ENCODE measurements at places on chromosomes 13 and 19.

- H3K27me3 ChIP-seq, result no peaks in the 10 kb centered on the region
- no peaks in the 10 kb centered on the region for H3K36me3 ChIP-seq
- no peak overlapping the region for H3K27ac ChIP-seq
- H3K4me3 ChIP-seq, result no peak overlapping the region
- no peaks in the 10 kb centered on the region for H3K4me1 ChIP-seq
- peak; percentile 39 for DNase-seq
These were observed 44.1 kb upstream of the RANBP3 start for GRCh38 chr19:6021878-6022569.

GRCh38 chr13:50910485-50910805, 854 bp downstream of the RNASEH2B start:
- H3K27ac ChIP-seq, result peak overlapping the region; percentile 98
- H3K4me3 ChIP-seq, result peak overlapping the region; percentile 97
- H3K36me3 ChIP-seq, result no peaks in the 10 kb centered on the region
- peaks cover 40% of the 10 kb centered on the region for H3K4me1 ChIP-seq
- no peak for DNase-seq
- no peaks in the 10 kb centered on the region for H3K27me3 ChIP-seq

- peaks cover 88% of the 10 kb centered on the region for H3K4me1 ChIP-seq
- H3K27me3 ChIP-seq, result peaks cover under 1% of the 10 kb centered on the region
- no peak overlapping the region for H3K27ac ChIP-seq
- no peak overlapping the region for H3K4me3 ChIP-seq
- H3K36me3 ChIP-seq, result no peaks in the 10 kb centered on the region
- no peak for DNase-seq
These were observed 3.8 kb upstream of the OXGR1 start for GRCh38 chr13:96998051-96998450.

- no peak overlapping the region for H3K27ac ChIP-seq
- no peak overlapping the region for H3K4me3 ChIP-seq
- H3K4me1 ChIP-seq, result no peaks in the 10 kb centered on the region
- H3K27me3 ChIP-seq, result peaks cover 6% of the 10 kb centered on the region
These were observed 185.4 kb downstream of the COL4A1 start for GRCh38 chr13:110121422-110122083.

DNA sequence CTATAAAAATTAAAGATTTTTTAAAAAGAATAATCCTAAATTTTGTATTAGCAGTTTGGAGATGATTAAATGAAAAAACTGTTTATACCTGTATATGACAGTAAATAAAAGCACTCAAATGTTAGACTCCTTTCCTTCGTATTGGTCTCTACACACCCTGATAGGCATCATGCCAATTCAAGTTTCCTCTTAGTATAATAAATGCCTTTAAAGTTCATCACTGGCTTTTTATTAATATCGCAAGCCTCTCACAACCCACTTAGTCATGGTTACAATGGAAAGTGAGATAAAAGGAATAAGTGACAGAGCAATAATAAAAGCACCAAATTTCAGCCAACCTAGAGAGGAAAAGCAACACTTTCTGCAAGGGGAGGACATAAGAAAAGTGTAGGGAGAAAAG, 102.2 kb downstream of the PIBF1 start:
- H3K36me3 ChIP-seq, result no peaks in the 10 kb centered on the region
- H3K4me3 ChIP-seq, result no peak overlapping the region
- H3K27me3 ChIP-seq, result no peaks in the 10 kb centered on the region

- no peak overlapping the region for H3K27ac ChIP-seq
- no peaks in the 10 kb centered on the region for H3K27me3 ChIP-seq
- DNase-seq, result no peak
- no peaks in the 10 kb centered on the region for H3K36me3 ChIP-seq
- peaks cover 6% of the 10 kb centered on the region for H3K4me1 ChIP-seq
These were observed 82.5 kb downstream of the KLF5 start for GRCh38 chr13:73141292-73141771.

- no peak overlapping the region for H3K27ac ChIP-seq
- H3K4me1 ChIP-seq, result peaks cover 20% of the 10 kb centered on the region
- no peak overlapping the region for H3K4me3 ChIP-seq
These were observed 341.9 kb downstream of the KCNRG start for GRCh38 chr13:50357136-50357535.

DNA sequence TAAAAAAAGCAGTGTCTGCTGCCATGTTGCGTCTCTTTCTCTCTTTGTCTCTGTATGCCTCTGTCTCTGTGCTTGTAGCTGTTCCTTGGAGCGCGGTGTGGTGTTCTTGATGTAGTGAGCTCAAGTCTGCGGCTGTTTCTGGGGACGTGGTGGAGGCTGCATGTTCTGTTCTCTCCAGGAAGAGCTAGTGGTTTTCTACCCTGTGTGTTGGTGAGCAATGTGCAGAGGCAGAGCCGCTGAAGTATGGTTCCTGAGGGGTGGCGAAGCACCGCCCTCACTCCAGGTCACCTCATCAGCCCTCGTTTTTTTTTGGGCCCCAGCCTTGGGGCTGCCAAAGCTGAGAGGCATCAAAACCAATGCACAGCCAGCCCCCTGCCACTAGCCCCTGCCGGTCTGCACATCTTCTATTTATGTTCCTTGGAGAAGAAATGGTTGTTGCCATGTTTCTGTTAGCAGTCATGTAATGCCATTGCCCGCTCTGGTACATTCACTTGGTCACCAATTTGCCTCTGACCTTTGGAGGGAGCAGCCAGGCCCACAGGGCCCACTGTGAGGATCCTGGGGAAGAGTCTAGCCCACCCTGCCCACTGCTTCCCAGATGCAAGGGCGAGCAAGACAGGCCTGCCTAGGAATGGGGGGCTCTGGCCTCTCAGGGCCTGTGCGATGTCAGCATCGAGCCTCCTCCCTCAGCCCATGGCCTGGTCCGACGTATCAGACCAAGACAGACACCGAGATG, 7.2 kb downstream of the HNRNPL start:
- no peaks in the 10 kb centered on the region for H3K27me3 ChIP-seq
- H3K4me3 ChIP-seq, result no peak overlapping the region
- H3K4me1 ChIP-seq, result peaks cover 3% of the 10 kb centered on the region

GRCh38 chr13:20778311-20778710, 4.5 kb upstream of the EEF1AKMT1 start:
- no peaks in the 10 kb centered on the region for H3K27me3 ChIP-seq
- H3K36me3 ChIP-seq, result peaks cover 21% of the 10 kb centered on the region

- no peaks in the 10 kb centered on the region for H3K36me3 ChIP-seq
- no peaks in the 10 kb centered on the region for H3K27me3 ChIP-seq
- H3K4me1 ChIP-seq, result peaks cover 75% of the 10 kb centered on the region
These were observed 32.9 kb downstream of the TSHZ3 start for GRCh38 chr19:31316201-31316951.

DNA sequence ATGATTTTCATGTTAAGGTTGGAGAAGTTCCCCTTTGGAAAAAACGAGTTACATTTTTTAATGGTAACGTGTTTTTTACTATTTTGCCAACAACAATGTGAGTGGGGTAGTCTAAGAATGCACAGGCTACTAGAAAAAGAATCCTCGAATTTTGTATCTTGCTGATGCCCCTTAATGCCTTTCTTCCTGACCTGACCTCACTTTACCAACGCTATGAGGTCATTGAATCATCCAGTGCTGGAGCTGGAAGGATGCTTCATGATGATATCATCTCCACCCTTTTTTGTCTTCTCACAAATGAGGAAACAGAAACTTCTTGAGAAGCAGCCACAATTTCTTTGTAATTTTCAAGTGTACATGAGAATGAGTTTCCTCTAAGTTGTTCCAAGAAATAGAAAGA, 8.2 kb upstream of the UBL3 start:
- H3K36me3 ChIP-seq, result no peaks in the 10 kb centered on the region
- H3K4me1 ChIP-seq, result no peaks in the 10 kb centered on the region
- H3K4me3 ChIP-seq, result no peak overlapping the region
- H3K27ac ChIP-seq, result no peak overlapping the region
- H3K27me3 ChIP-seq, result no peaks in the 10 kb centered on the region

- H3K27ac ChIP-seq, result peak overlapping the region; percentile 64
- H3K27me3 ChIP-seq, result no peaks in the 10 kb centered on the region
- peaks cover 35% of the 10 kb centered on the region for H3K4me1 ChIP-seq
- H3K36me3 ChIP-seq, result no peaks in the 10 kb centered on the region
- no peak overlapping the region for H3K4me3 ChIP-seq
These were observed 12.5 kb upstream of the MYCBP2 start for GRCh38 chr13:77339408-77339807.

DNA sequence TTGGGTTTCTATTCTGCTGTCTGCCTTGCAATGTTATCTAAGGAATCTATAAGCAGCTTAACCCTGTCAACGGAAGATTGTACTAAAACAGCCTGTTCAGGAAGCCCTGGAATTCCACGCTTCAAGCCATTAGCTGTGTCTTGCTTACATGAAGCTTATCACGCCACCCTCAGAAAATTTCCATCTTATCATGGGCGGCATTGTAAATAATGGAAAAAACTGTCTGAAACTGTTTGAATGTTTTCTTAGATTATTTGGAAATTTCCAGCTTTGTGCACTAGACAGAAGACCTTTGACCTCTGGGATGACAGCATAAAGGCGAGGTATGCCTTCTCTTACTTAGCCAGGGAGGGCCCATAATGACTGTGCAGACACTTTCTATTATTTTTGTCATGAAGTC, 319.7 kb downstream of the KCNRG start:
- DNase-seq, result no peak
- H3K4me3 ChIP-seq, result no peak overlapping the region
- H3K4me1 ChIP-seq, result peaks cover 46% of the 10 kb centered on the region
- H3K36me3 ChIP-seq, result no peaks in the 10 kb centered on the region
- H3K27ac ChIP-seq, result no peak overlapping the region
- H3K27me3 ChIP-seq, result no peaks in the 10 kb centered on the region

DNA sequence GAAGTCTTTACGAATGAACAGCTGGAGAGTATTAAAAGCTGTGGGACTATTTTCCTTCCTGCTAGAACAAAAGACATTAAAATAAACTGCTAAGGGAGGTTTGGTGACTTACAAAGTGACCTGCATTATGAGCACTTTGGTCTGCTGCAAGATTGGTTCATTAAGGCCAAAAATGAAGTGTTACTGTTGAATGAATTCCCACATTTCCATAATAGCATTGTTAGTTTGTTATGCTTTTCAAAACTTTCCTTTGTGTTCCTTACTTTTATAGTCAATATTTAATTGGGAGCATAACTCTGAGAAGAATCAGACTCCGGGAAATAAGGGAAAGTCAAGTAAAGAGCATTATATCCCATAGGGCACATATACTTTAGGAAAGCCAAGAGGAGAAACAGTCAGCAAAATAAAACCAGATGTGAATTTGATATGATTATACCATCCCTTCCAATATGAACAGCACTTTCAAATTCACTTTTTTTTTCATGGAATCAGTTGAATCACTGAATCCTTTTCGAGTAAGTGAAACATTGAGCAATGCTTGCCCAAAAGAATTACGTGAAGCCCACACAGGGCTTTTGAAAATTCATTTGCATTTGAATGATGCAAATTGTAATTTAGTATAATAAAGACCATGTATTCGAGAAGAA, 112.6 kb downstream of the KCTD12 start:
- H3K36me3 ChIP-seq, result no peaks in the 10 kb centered on the region
- H3K4me3 ChIP-seq, result no peak overlapping the region
- no peak for DNase-seq
- H3K4me1 ChIP-seq, result peaks cover 6% of the 10 kb centered on the region
- H3K27ac ChIP-seq, result no peak overlapping the region

- H3K36me3 ChIP-seq, result no peaks in the 10 kb centered on the region
- H3K4me1 ChIP-seq, result peaks cover 30% of the 10 kb centered on the region
- DNase-seq, result peak; percentile 64
- H3K4me3 ChIP-seq, result peak overlapping the region; percentile 35
- H3K27ac ChIP-seq, result peak overlapping the region; percentile 41
- H3K27me3 ChIP-seq, result no peaks in the 10 kb centered on the region
These were observed 32.5 kb downstream of the DLEU7 start for GRCh38 chr13:50810998-50811397.

DNA sequence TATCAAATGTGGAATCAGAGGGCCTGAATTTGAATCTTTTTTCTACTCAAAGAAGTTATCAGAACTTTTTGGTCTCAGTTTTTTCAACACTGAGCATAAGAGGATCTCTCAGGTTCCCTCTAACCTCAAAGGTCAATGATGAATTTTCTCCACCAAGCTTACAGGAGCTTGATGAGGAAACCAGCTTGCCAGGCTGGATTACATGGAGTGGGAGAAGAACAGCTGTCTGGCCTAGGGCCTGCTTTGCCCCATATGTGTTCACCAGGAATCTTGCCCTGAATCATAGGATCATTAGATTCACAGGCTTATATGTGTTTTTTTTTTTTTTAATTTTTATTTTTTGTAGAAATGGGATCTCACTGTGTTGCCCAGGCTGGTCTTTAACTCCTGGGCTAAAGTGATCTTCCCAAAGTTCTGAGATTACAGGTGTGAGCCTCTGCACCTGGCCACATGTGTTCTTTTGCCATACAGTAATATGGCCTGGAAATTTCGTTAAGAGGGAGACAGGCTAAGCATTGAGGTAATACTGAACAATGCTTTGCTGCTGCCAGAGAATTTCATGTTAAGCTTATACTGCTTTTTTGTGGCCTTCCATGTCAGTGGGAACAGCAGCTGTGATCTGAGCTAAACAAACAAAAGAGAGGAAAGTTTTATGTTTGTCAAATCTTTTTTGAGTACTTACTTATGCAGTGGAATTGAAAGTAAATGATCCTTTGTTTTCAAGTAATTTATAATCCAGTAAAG, 110.6 kb downstream of the DNAJC3 start:
- H3K4me3 ChIP-seq, result no peak overlapping the region
- H3K36me3 ChIP-seq, result peaks cover 64% of the 10 kb centered on the region

DNA sequence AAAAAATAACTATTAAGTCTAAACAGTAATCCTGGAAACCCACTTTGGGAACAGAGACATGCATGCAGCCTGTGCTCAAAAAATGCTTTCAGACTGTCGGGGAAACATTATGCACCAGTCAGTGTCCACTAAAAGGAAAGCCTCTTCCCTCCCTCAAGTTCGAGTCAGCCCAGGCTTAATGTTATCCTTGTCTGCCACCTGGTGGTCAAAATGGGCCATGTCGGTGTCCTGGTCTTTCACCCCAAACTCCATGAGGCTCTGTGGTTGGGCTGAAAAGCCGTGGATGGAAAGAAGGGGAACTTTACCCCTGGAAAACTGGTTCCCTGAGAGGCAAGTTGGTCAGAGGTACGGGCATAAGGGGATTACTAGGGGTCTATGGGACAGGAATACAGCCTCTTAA, 88.4 kb upstream of the ZNF492 start:
- no peaks in the 10 kb centered on the region for H3K36me3 ChIP-seq
- H3K27me3 ChIP-seq, result no peaks in the 10 kb centered on the region
- no peaks in the 10 kb centered on the region for H3K4me1 ChIP-seq
- no peak overlapping the region for H3K27ac ChIP-seq
- DNase-seq, result no peak
- no peak overlapping the region for H3K4me3 ChIP-seq

GRCh38 chr19:18131841-18132596, 20.9 kb upstream of the PIK3R2 start:
- no peak overlapping the region for H3K4me3 ChIP-seq
- no peak for DNase-seq
- H3K4me1 ChIP-seq, result peaks cover 16% of the 10 kb centered on the region
- H3K27me3 ChIP-seq, result no peaks in the 10 kb centered on the region
- H3K27ac ChIP-seq, result no peak overlapping the region

- no peaks in the 10 kb centered on the region for H3K4me1 ChIP-seq
- H3K27me3 ChIP-seq, result no peaks in the 10 kb centered on the region
- H3K27ac ChIP-seq, result no peak overlapping the region
- H3K36me3 ChIP-seq, result no peaks in the 10 kb centered on the region
- H3K4me3 ChIP-seq, result no peak overlapping the region
These were observed 1063.8 kb downstream of the EFNB2 start for GRCh38 chr13:105471673-105472072.

GRCh38 chr13:26051657-26052311, at the start of gene SHISA2:
Gene SHISA2, minus strand, starts transcription at chr13:26052016. Its CDS starts 1,041 bp downstream, at chr13:26050975.
- no peaks in the 10 kb centered on the region for H3K36me3 ChIP-seq
- H3K27me3 ChIP-seq, result peaks cover 68% of the 10 kb centered on the region
- DNase-seq, result no peak
- no peak within 1 kb of the TSS for H3K27ac ChIP-seq
- H3K4me3 ChIP-seq, result no peak within 1 kb of the TSS
